ENCODE measurements at places on chromosomes 1 and 21.

- no peak for DNase-seq
Measured at GRCh38 chr1:245440922-245441321, 286.1 kb downstream of the KIF26B start.

DNA sequence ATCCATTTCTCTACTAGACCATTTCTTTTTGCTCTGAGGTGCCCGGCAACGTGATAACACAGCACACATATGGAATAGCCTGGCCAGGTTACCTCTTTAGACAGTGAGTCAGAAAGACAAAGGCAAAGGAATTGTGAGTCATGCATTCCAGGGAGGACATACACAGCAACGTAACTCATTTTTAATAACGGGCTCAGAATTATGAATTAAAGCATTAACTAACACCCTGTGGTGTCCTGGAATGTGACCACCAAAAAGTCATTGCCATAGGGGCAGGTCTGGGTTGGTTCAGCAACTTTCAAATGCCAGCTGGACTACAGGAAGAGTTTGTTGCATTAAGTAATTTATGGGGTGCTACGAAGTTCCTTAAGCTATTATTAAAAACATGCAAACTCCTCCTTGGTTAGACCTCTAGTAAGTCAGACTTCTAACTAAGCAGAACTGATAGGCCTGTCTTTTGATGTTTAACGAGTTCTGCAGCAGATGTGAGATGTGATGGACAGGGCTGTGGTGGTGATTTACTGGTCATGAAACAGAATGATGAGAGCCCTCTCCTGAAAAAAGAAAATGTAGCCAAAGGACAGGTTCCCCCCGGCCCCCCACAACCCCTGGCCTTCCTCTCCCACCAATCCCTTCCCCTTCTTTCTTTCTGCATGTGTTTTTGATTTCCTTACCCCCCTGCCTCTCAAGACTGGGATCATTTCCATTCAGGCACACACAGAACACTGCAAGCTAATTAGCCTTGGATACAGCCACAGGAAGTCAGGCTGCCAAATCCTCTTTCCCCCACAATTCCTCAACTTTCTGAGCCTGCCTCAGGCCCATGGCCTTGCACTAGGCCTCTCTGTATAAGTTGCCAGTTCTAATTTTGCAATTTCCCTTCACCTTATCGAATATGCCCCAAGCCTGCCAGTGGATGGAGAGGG is 88.9 kb upstream of the HAO2 start:
- no peak for DNase-seq

DNA sequence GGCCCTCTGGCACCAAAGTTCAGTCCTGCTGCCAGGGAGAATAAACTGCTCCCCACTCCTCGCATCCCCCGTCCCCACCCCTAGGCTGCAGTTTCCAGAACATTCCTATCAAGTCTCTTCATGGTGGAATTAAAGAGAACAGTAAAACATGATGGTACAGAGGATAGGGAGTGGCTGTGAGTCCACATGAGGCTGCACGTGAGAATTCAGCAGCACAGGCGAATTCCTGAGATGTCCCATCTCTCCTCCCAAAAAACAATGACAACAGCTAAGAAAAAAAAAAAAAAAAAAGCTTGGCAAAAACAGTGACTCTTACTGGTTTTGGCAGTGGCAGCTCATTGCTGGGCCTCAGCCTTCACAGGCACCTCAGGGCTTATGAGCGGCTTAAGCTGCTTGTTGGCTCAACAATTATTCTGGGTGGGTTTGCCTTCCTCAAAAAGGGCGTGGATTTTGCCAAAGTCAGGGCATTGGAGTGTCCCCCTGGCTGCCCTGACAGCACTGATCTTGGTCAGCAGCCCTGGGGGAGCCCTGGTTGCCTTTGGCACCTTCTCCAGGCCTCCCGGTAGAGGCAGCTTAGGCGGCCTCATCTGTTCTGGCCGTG is 5.7 kb upstream of the IFFO2 start:
- no peak for DNase-seq

DNA sequence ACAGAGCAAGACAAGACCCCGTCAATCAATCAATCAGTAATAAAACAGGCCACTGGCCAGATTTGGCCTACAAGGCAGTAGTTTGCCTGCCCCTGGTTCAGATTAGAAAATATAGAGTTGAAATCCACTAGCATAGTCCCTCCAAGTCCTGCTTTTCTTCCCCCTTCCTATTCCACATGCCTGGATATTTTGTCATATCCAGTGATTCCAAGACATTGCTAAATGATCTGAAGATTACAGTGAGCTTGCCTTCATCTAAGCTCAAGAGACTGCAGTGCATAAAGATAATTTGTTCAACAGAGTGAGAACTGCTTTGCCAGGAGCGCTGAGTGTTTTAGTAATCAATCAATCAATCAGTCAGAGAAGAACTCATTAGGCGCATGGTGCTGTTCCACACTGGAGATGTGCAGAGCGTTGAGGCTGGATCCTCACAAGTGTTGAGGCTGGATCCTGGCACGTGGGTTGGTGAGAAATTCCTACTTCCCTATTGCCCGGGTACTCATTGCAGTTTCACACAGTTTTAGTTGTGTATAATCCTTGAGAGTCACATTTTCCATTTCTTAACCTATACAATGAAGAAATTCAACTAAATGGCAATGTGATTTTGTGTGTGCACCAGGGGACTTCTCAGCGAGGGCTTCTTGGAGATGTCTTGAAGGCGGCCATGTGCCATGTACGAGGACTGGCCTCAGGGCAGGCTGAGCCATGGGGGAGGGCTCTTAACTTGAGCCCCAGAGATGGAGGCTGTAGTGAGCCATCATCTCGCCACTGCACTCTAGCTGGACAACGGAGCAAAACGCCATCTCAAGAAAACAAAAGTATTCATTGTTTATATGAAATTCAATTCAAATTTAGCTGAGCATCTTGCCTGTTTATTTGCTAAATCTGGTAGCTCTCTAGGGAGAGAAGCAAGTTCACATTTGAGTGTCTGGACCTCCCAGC is 76.3 kb downstream of the TOMM20 start:
- no peak for DNase-seq

GRCh38 chr1:54245501-54245900 is 45.5 kb downstream of the MRPL37 start:
- no peak for DNase-seq

GRCh38 chr1:210558302-210558701 is 229.6 kb downstream of the HHAT start:
- no peak for DNase-seq

- DNase-seq: no peak
Measured at GRCh38 chr1:93732514-93732913, 50.9 kb upstream of the BCAR3 start.

GRCh38 chr1:41917835-41918449 is 780 bp downstream of the HIVEP3 start:
- no peak for DNase-seq

DNA sequence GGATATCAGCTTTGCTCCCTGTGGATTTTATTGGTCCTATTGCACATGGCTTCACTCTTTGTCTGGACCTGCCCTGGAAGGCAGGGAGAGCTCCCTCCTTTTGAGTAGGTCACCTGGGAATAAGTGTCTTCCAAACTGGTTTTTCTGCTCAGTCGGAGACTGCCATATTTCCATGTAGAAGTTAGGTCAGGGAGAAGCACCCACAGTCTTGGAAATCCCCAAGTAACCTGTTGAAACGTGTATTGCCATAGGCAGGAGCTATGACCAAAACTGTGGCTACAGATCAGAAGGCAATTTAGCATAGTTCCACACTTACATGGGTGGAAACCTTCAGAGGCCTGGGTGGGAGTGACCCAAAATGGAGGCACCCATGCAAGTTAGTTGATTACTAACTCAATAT is 3.5 kb upstream of the GNG12 start:
- no peak for DNase-seq

DNA sequence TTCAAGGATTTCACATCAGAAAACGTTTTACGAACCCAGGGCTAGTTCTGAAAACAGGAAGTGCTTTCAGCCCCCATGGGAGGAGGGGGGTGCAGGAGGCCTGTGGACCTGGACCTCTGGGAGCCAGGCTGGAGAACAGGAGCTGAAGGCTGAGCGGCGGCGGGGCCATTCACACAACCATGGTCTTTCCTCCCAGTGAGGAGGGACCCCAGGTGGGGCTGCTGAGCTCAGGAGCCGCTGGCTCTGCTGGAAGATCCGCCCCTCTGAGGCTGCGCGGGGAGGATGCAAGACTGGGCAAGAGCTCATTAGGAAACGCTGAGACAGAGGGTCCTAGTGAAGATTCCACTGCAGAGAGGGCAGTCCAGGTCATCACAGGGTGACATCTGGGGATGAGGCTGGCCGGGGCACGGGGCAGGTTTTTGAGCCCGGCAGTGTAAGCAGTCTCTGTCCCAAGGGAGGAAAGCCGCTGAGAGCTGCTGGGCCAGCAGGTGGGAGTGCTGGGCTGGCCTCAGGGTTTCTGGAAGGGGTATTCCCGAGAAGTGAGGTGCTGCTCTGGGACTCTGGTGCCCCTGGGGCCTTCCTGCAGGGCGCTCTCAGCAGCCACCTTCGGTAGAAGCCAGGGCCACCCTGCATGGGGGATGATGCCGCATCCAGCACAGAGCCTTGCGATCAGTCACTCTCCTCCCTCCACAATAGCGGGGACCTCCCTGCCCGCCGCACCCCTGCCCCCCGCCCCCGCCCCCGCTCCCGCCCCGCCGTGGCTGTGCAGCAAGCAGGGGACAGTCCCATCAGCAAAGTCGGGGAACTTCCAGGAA is 7.5 kb downstream of the MX2 start:
- DNase-seq: no peak
